AG04450 (cell line): ENCODE measurements at places on chromosomes 12 and 14. TPM values are rescaled to one million over a fixed set of nuclear protein-coding genes. Genes with fewer than 3 reads are reported as not detected.
A peak's percentile ranks its signal among the peaks of the same experiment; 100 is the strongest.

The GRIP1 gene
- not detected in 2 replicates for polyA plus RNA-seq

The PDE3A gene
- polyA plus RNA-seq, result 0.06 and 0.10 TPM in 2 replicates

The FOXG1 gene
- polyA plus RNA-seq, result not detected in 2 replicates

- no peak for DNase-seq
Measured at GRCh38 chr14:88089445-88089844, 84.5 kb downstream of the GPR65 start.

DNA sequence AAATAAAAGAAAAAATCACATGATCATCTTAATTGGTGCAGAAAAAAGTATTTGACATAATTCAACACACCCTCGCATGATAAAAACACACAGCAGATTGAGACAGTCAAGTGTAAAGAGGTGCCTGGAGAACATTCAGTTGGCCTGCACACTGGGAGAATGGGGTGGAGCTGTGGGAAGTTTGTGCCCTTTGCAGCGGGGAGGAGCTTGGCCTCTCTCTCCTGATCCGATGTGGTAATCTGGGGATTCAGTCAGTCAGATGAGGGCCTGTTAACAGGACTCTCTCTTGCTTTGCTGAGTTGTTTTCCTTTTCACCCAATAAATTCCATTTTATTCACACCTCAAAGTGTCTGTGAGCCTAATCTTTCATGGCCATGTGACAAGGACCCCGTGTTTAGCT, 5.9 kb downstream of the SERPINA6 start:
- DNase-seq, result no peak

- no peak for DNase-seq
Measured at GRCh38 chr12:46647034-46647433, 178.8 kb downstream of the SLC38A4 start.

- DNase-seq, result peak; percentile 15
Measured at GRCh38 chr12:22100958-22101748, 55.1 kb downstream of the CMAS start.

GRCh38 chr12:120925740-120926563, 21.8 kb upstream of the SPPL3 start:
- DNase-seq, result no peak

DNA sequence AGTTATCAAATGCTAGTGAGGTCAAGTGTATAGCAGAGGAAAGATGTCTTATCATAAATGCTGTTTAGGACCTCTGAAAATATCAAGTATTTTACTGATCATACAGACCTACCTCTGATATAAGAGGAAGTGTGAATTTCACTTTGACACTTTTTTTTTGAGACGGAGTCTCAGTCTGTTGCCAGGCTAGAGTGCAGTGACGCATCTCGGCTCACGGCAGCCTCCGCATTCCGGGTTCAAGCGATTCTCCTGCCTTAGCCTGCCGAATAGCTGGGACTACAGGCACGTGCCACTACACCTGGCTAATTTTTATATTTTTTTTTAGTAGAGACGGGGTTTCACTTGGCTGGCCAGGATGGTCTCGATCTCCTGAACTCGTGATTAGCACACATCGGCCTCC, 55.1 kb upstream of the PIK3C2G start:
- DNase-seq, result no peak

- DNase-seq, result no peak
Measured at GRCh38 chr12:39443929-39444209, 949 bp upstream of the KIF21A start.

GRCh38 chr14:62501021-62501750, 544.1 kb downstream of the KCNH5 start:
- DNase-seq, result no peak

GRCh38 chr14:68340262-68340661, 452.6 kb downstream of the ZFP36L1 start:
- DNase-seq, result no peak
